ENCODE measurements at places on chromosomes 1 and 21.

DNA sequence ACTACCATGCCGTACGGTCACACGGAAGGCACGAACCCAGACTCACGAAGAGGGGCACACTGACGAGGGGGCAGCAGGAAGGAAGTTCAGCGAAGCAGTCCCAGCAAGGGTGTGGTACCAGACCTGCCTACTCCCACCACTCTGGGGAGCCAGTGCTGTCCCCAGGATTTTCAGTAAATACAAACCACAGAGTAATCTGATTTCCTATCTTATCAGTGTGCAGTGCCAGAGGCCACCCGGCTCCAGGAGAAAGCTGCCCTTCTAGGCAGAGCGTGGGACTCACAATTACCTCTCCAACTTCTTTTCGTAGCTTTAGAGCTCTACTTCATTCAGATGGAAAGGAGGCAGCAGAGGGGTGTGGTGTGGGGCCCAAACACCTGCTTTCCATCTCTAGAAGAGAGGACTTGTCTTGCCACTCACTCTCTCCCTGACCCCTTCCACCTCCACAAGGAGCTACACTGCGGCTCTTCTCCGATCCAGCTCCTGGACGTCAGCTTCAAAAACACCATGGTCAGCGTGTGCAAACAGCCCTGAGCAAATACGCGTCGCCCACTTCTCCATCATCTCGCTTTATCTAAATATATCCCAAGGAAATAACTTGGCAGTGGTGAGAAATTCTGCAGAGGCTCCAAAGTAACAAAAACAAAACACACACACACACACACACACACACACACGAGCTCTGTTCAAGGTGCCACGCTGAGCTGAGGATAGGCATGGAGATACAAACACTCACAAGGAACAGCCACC lies 98.5 kb downstream of the MRPL37 start:
- DNase-seq, result no peak

DNA sequence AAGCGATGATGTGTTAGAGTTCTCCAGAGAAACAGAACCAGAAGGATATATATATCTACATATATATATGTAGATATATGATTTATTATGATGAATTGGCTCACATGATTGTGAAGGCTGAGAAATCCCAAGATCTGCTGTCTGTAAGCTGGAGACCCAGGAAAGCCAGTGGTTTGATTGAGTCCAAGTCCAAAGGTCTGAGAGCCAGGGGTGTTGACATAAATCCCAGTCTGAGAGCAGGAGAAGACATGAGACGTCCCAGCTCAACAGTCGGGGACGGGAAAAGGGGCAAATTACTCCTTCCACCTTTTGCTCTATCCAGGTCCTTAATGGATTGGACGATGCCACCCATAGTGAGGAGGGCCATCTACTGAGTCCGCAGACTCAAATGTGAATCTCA lies 126.6 kb downstream of the PRDM2 start:
- DNase-seq, result no peak

GRCh38 chr1:224132901-224133300 lies 19.0 kb downstream of the FBXO28 start:
- no peak for DNase-seq

GRCh38 chr1:166089804-166090203 lies 77.0 kb downstream of the FAM78B start:
- DNase-seq, result no peak

DNA sequence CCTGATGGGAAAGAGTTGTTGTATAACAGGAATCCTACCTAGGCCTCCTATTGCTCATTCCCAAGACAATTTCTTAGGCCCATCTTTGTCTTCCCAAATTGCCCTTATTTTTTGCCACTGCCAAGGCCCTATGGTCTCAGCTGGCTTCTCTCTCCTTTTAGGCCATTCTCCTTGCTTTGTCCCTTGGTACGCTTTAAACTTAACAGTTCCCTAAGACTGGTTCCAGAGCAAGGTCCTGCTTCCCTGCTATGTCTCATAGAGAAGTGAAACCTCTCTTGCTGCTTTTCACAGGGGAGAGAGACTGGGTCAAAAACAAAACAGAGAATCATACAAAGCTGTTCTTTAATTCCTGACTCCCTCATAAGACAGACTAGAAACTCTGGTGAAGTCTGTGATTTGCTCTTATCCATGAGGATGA lies 77.1 kb downstream of the XCL2 start:
- DNase-seq, result no peak

- DNase-seq, result no peak
These were observed 37.4 kb downstream of the AK5 start for GRCh38 chr1:77319036-77319705.

DNA sequence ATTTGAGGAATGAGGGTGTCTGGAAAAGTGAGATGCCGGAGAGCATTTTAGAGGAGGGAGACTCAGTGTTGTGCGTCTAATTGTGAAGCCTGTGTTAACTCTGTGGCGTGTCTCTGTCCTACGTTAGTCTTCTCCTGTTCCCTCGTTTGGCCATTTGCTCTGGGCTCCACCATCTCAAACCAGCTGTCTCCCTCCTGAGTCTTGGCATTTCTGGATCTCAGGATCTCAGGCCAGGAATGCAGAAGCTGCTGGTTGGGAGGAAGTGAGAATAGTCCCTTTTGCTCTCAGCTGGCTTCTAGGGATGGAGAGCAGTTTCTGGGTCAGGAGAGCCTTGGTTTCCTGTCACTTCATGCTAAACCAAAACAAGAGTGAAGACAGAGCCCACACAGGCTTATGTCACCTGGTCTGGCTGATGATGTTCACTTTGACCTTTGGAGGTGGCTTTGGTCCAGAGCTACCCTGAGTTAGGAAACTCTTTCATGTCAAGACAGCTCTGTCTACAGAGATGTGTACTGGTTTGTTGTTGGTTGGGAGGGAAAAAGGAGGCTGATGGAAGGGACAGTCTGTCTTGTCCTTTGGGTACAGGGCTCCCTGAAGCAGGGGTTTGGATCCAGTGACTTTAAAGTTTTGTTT lies 859 bp downstream of the NFASC start:
- DNase-seq, result no peak

DNA sequence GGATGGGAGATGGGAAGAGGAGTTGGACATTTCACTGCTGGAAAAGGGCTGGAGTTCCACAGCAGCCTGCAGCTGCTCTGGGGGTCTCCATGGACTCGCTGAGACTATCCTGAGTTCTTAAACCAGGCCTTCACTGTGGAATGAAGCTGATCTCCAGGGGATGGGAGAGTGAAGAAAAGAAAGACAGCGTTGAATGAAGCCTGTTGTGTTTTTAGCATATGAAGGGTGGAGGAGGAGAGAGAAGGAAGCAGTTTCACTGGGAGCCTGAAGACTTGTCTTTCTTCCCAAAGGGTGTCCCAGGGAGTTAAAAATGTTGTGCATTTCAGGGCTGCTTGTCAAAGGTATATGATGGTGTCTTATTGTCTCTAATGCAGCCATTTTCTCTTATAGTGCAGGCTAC lies 9.2 kb downstream of the ROR1 start:
- DNase-seq, result no peak

DNA sequence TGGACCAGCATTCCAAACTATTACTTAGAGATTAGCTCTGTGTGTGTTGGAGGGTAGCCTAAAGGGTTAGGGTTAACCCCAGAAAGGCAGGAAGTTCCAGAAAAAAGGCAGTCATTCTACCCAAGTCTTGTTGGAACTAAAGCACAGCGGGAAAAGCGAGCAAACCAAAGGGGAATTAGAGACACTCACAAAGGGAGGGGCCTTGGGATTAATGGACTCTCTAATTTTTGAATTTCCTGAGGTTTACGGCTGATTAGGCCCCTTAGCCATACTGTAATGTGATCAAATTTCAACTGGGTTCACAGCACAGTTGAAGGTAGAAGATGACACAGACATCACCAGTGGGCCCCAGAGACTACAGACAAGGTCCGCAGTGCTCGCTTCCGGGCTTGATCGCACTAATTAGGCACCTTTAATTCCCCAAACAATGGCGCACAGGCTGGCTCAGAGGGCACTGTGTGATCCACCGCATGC lies 28.3 kb downstream of the CAPZB start:
- DNase-seq, result no peak

GRCh38 chr1:193031431-193031830 lies 27.7 kb downstream of the UCHL5 start:
- DNase-seq, result no peak

- no peak for DNase-seq
These were observed 218.8 kb upstream of the CAMK1G start for GRCh38 chr1:209364716-209365115.

DNA sequence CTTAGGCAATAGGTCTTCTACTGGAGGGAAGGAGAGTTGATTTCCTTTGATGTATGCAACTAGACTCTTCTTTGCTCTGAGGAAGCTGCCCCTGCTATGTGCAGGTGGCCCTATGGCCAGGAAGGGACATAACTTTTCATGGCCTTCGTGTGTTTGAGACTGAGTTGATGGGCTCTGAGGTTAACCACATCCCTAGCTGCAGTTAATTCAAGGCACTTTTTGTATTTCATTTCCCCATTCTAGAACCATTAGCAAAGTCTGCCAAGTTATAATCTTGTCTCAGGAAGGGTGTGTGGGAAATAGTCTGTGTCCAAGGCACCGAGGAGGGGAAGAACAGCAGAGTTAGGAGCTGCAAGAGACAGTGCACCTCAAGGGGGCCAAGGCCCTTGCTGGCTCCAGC lies 2.5 kb downstream of the FCRL4 start:
- DNase-seq, result no peak

GRCh38 chr1:28173980-28174297 lies 2.6 kb downstream of the PTAFR start:
- no peak for DNase-seq

DNA sequence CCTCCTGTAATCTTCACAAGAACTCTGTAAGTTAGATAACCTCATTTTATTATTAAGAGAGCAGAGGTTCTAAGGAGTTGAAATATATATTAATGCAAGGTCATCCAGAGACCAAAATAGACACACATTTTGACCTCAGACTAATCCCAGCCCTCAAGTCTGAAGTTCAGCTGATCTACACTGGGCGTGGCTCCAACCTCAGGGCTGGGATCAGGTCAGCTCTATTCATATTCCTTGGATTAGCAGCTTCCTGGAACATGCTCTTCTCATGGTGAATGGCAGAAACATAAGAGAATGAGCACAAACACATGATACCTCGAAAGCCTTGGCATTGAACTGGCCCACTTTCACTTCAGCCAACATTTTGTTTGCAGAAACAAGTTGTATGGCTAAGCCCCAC lies 200.8 kb upstream of the ST6GALNAC5 start:
- DNase-seq, result no peak

- no peak for DNase-seq
These were observed 227.0 kb downstream of the GRIK1 start for GRCh38 chr21:29712818-29713217.

- no peak for DNase-seq
These were observed 108.5 kb upstream of the GADD45A start for GRCh38 chr1:67576474-67576873.

- no peak for DNase-seq
These were observed 811.2 kb upstream of the NCAM2 start for GRCh38 chr21:20187028-20187427.

GRCh38 chr1:151888972-151889570 lies 20.2 kb downstream of the THEM4 start:
- DNase-seq, result no peak

- DNase-seq, result no peak
These were observed 33.3 kb upstream of the PGBD5 start for GRCh38 chr1:230459465-230459864.

DNA sequence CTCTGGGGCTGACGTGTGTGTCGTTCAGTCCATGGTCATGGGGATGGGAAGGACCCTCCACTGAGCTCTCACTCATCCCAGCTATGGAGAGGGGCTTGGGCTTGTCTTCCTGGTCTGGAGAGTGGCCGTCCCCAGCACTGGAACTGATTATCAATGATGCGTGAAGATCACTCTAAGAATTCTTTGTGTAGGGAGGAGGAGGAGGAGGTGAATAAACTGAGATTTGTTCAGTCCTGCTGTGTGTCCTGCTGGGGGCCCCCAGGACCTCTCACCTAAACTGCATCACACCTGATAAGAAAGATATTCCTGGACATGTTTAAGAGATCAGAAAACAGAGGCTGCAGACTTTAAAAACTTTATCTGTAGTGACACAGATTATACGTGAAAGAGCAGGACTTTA lies 21.2 kb downstream of the RHOU start:
- no peak for DNase-seq

DNA sequence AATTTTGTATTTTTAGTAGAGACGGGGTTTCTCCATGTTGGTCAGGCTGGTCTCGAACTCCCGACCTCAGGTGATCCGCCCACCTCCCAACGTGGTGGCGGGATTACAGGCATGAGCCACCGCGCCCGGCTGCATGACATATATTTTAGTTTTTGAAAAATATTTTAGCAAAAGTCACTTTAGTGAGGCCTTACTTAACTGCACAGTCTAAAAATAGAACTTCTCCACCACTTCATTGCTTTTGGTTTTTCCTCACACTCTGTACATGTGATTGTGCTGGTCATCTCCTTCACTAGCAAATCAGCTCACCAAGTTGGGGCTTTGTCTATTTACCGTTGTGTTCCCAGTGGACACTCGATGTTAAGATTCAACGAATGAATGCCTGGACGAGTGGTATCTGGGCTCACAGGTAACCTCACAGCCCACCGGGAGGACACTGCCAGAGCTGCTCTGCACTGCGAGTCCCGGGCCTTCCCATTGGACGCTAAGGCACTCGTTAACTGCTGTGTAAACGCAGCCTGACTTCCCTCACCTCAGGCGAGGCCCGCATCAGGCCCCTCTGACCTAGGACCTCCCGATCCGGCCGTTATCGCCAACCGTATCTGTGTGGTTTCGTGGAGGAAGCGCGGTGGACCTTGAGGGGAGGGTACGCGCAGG lies 14.0 kb upstream of the ZNF692 start:
- DNase-seq, result peak; percentile 13

DNA sequence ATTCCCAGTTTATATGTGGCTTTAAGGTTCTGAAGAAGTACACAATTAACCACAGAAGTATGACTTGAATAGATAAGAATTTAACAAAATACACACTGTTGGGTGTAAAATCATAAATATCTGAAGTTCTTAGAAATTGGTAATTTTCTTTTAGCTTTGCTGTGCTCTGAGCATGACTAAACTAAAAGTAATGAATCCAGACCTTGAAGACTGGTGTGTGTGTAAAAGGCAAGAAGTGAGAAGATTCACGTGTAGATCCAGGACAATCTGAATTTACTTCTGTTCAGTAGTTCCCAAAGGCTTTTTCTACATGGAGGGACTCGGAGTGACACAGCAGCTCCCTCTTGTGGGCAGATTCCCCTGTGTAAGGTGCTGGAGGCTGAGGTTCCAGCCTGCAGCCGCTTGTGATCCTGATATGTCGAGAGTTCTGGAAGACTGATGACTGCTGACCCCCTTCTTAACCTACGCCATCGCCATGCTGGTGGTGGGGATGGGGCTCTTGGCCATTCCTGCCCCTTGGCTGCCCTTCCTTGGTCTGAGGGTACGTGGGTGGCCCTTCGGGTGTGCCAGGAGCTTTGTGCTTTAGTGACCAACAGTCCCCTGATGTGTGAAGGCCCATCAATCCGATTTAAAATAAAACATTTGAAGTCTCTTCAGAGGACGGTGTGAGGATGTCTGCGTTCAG lies 62.7 kb downstream of the ADARB1 start:
- DNase-seq, result peak; percentile 47

GRCh38 chr1:210464519-210465039 lies 135.9 kb downstream of the HHAT start:
- DNase-seq, result no peak

- DNase-seq, result no peak
These were observed 7.7 kb downstream of the SELENON start for GRCh38 chr1:25807480-25808390.

- DNase-seq, result no peak
These were observed 594.6 kb upstream of the ZP4 start for GRCh38 chr1:238485057-238485911.

All from effector CD4-positive, alpha-beta T cell (primary cell).